ENCODE measurements at places on chromosomes 13 and 19. TPM values are rescaled to one million over a fixed set of nuclear protein-coding genes. Genes with fewer than 3 reads are reported as not detected.

ZNF491 gene
- total RNA-seq, result 0.41 TPM

BCL3 gene
- 0.95 TPM for total RNA-seq

TMPRSS9 gene
- 0.44 TPM for total RNA-seq

CGB1 gene
- not detected for total RNA-seq

TEKTIP1 gene
- total RNA-seq, result not detected

LILRB1 gene
- total RNA-seq, result not detected
